ENCODE measurements at places on chromosomes 4 and X.
A peak's percentile ranks its signal among the peaks of the same experiment; 100 is the strongest.

DNA sequence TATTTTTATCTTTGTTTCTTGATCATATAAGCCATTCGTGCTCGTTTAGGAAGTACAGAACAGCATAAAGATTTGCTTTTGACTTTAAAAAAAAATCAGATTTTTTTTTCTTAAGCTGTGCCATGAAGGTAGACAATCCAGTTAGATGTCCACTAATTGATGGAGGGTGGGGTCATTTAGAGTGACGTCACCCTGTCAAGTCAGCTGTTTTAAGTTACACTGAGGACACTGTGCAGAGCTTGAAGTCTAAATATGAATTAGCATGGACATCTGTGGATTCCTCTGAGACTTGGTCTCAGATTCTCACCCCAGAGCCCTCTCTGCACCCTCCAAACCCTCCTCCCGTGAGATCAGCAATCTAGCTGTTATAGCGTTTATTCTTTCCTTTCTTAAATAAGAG lies 63.9 kb downstream of the ENPP6 start:
- no peak for DNase-seq

GRCh38 chrX:118519411-118520215 lies 24.0 kb downstream of the DOCK11 start:
- no peak for DNase-seq

DNA sequence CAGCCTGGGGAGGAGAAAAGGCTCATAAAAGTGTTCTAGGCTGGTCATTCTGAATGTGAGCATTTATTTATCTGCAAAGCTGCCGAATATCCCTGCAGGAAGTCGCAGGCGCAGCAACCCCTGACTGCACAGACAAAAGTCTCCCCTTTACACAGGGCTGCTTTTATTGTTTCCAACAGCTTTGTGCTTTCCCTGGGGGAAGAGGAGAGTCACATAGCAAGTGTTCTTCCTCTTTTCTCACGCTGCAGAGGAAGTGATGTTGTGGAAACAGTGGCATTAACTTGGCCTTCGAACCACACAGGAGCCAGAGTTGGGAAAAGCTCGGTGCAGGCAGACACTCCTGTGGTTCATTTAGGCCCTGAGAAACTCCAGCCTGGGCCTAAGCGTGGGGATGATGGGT lies 81.5 kb upstream of the BCOR start:
- peak; percentile 55 for DNase-seq

DNA sequence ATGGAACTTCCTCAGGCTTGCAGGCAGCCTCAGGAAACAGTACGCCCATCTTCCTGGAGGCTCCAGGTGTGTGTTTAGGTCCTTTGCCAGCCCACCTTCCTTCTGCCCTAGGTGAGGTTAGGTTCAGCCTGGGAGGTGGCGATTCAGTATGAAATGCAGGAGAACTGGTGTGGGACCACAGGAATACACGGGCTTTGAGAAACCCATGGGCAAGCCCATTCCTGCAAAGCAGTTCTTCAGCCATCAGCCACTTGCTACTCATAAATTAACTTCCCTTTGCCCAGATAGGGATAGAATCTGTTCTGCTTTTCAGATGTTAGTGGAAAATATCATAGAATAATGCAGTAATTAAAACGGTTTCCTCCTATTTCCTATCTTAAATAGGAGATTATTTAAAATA lies 32.2 kb downstream of the TBC1D14 start:
- DNase-seq = peak; percentile 22

- no peak for DNase-seq
Observed at GRCh38 chr4:165009493-165010227, 22.1 kb upstream of the TRIM60 start.
